ENCODE measurements at places on chromosomes 2 and 18. TPM values are rescaled to one million over a fixed set of nuclear protein-coding genes. Genes with fewer than 3 reads are reported as not detected.
A peak's percentile ranks its signal among the peaks of the same experiment; 100 is the strongest.

Gene STAT4
- total RNA-seq = not detected

Gene ADCY3
- 30.3 TPM for total RNA-seq

Gene IL1F10
- total RNA-seq = not detected

Gene SERPINB11
- not detected for total RNA-seq

Gene TMEM198
- total RNA-seq = 1.2 TPM

Gene ATP8B1
- total RNA-seq = 226 TPM

Gene ASB1
- total RNA-seq = 48.3 TPM

- DNase-seq = no peak
- no peak overlapping the region for H3K4me3 ChIP-seq
- H3K27me3 ChIP-seq = no peaks in the 10 kb centered on the region
- no peaks in the 10 kb centered on the region for H3K4me1 ChIP-seq
- no peaks in the 10 kb centered on the region for H3K36me3 ChIP-seq
- no peak overlapping the region for H3K27ac ChIP-seq
These were observed 1086.8 kb upstream of the PIK3C3 start for GRCh38 chr18:40868110-40868858.

DNA sequence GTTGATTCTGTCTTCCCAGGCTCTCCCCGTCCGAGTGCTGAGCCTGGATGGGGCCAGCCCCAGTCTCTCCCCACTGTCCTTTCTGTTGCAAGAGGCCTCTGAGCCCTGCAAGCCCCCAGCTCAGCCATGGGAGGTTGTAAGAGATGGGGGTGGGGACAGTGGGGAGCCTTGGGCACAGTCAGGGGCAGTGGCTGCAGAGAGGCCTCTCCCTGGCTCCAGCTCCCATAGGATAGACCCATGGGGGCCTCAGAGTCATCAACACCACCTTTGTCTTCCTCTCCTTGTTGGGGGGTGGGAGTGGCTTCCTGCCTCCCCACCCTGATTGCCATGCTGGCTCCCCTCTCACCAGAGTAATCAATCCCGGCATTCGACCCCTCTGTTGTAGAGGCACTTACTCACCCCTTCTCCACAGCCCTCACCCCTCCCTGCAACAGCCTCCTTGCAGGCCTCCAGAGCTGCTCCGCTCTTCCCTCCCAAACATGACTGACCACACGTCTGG lies 37.5 kb upstream of the NPAS2 start:
- no peaks in the 10 kb centered on the region for H3K36me3 ChIP-seq
- no peak overlapping the region for H3K4me3 ChIP-seq
- no peaks in the 10 kb centered on the region for H3K27me3 ChIP-seq
- DNase-seq = no peak
- H3K4me1 ChIP-seq = peaks cover 7% of the 10 kb centered on the region
- H3K27ac ChIP-seq = no peak overlapping the region

DNA sequence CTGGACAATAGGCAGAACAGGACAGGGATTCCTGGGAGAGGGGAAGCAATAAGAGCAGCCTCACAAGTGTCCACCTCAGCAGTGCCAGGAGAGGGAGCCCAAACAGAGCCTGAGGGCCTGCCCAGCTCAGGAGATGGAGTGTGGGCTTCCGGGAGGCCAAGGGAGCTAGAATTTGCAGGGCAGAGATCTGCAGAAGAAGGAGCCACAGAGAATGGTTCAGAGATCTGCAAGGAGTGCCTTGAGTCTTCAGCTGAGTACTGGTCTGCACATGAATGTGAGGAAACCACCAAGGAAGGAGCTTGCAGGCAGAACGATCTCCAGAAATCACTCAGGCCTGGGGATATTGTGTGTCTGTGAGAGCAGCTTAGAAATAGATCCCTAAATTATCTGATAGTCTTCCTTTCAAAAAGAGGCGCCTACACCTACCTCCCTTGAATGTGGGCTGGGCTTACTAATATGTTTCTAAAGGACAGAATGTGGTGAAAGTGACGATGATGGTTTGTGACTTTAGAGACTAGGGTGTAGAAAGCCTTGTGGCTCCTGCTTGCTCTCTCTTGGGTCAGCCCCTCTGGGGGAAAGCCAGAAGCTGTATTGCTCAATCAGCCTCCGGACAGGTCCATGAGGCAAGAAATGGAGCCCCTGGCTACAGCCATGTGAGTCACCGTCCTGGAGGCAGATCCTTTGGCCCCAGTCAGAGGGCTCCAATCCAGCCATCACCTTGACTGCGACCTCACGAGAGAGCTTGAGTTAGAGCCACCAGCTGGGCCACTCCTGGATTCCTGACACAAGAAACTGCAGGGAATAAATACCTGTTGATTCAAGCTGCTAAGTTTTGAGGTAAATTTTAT lies 7.6 kb upstream of the LPIN1 start:
- peak; percentile 68 for DNase-seq
- H3K36me3 ChIP-seq = no peaks in the 10 kb centered on the region
- H3K27me3 ChIP-seq = no peaks in the 10 kb centered on the region

GRCh38 chr18:79574938-79575525 lies 104.6 kb upstream of the CTDP1 start:
- no peaks in the 10 kb centered on the region for H3K27me3 ChIP-seq
- no peak overlapping the region for H3K27ac ChIP-seq
- DNase-seq = peak; percentile 8

- no peak for DNase-seq
- no peaks in the 10 kb centered on the region for H3K36me3 ChIP-seq
- H3K4me1 ChIP-seq = no peaks in the 10 kb centered on the region
- H3K27me3 ChIP-seq = no peaks in the 10 kb centered on the region
These were observed 561.2 kb downstream of the METTL4 start for GRCh38 chr18:2009942-2010697.

DNA sequence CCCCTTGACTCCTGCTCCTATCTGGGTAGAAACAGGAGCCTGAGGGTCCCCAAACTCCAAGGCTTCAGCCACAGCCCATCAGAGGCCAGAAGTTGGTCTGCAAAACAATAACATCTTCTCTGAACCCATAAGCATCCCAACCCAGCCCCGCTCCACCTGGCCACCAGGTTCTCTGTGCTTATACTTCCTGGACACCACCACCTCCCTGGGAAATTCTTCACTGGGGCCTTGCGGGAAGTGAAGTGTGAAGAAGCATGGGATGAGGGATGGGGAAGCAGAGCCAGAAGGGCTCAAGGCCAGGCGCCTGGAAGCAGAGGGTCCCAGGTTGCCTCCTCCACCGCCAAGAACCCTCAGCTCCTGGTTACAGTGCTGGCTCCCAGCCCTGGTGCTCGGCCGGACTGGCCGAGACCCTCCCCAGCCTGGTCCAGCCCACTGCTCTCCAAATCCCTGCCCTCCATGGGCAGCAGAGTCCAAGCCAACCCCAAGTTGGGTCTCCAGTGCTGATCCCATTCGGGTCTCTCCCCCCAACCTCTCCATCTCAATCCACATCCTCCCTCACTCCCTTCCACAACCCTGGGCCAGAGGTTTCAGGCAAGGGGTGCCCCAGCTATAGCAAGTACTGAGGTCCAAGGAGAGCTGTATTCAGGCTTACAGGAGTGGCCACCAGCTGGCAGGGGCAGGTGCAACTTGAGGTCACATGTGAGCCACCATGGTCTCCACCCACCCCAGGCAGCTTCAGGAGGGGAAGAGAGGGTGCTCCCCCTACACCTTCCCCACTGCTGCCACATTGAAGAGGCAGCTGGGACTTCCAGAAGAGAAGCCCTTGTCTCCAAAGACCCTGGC lies 60.7 kb downstream of the TNS1 start:
- H3K27me3 ChIP-seq = no peaks in the 10 kb centered on the region
- DNase-seq = no peak

GRCh38 chr2:58852243-58852642 lies 611.1 kb upstream of the FANCL start:
- H3K27me3 ChIP-seq = no peaks in the 10 kb centered on the region
- H3K4me1 ChIP-seq = no peaks in the 10 kb centered on the region
- H3K27ac ChIP-seq = no peak overlapping the region
- no peaks in the 10 kb centered on the region for H3K36me3 ChIP-seq

GRCh38 chr18:55546851-55547704 lies 40.9 kb downstream of the TCF4 start:
- no peak overlapping the region for H3K4me3 ChIP-seq
- H3K27ac ChIP-seq = peak overlapping the region; percentile 19
- no peaks in the 10 kb centered on the region for H3K36me3 ChIP-seq
- H3K27me3 ChIP-seq = no peaks in the 10 kb centered on the region
- H3K4me1 ChIP-seq = no peaks in the 10 kb centered on the region
- DNase-seq = no peak

GRCh38 chr2:130825966-130826253 lies 10.8 kb upstream of the ARHGEF4 start:
- H3K4me1 ChIP-seq = no peaks in the 10 kb centered on the region
- DNase-seq = no peak
- H3K4me3 ChIP-seq = no peak overlapping the region
- no peak overlapping the region for H3K27ac ChIP-seq

GRCh38 chr18:5980721-5981120 lies 85.4 kb upstream of the TMEM200C start:
- H3K4me3 ChIP-seq = no peak overlapping the region
- no peak overlapping the region for H3K27ac ChIP-seq
- no peaks in the 10 kb centered on the region for H3K27me3 ChIP-seq
- DNase-seq = no peak
- H3K36me3 ChIP-seq = no peaks in the 10 kb centered on the region
- H3K4me1 ChIP-seq = no peaks in the 10 kb centered on the region

DNA sequence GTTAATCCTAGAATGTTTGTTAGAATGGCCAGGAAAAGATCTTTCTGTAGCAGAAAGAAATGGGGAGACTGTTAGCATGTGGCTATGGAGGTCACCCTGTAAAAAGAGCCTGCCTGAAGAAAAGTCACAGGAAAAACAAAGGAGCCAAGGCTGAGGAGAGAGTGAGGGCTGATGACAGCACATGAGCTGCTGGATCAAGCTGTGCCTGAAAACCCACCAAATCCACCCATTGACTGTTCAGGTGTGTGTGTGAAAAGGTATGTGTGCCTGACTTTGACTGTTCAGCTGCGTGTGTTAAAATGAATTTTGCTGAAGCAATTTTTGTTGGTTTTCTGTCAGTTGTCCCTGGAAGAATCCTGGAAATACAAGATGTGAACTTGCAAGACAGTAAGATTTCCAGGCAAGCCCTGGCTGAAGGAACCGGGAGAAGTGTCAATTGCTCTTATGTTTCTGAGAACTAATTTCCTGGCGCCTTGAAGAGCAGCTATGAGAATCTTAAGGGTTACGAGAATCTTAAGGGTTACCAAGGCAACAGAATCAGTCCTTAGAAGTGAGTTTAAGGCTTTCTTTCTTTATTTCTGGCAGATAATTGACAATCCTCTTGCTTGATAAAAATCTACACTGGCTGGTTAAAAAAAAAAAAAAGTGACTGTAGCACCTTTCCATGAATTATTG lies 73.0 kb upstream of the LGALSL start:
- H3K27ac ChIP-seq = no peak overlapping the region
- H3K4me3 ChIP-seq = no peak overlapping the region
- no peak for DNase-seq
- no peaks in the 10 kb centered on the region for H3K36me3 ChIP-seq

GRCh38 chr2:55441280-55441892 lies 21.7 kb upstream of the CCDC88A start:
- H3K36me3 ChIP-seq = no peaks in the 10 kb centered on the region
- H3K4me1 ChIP-seq = no peaks in the 10 kb centered on the region
- DNase-seq = no peak
- H3K27me3 ChIP-seq = no peaks in the 10 kb centered on the region

- no peak overlapping the region for H3K27ac ChIP-seq
- H3K36me3 ChIP-seq = no peaks in the 10 kb centered on the region
These were observed 20.9 kb downstream of the PHLPP1 start for GRCh38 chr18:62736077-62736855.

DNA sequence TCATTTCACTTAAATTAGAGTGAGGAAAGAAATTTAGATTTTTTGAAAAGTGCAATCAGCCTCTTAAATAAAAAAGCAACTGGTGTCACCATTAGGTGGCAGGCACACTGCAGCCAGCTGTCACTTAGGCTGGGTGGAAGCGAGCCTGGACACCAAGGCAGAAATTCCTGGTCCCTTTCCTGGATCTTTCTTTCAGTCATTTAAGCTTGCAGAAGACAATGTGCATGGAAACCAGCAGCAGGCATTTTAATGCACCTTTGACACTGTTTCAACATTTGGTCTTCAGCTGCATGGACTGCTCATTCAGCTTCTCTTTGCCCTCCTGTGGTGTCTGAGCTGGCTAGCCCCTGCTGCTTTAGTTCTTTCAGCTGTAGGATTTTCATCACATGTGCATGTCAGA lies 61.0 kb downstream of the AQP4 start:
- no peak overlapping the region for H3K4me3 ChIP-seq
- no peaks in the 10 kb centered on the region for H3K36me3 ChIP-seq
- H3K4me1 ChIP-seq = no peaks in the 10 kb centered on the region

- H3K36me3 ChIP-seq = no peaks in the 10 kb centered on the region
- H3K4me3 ChIP-seq = no peak overlapping the region
- H3K4me1 ChIP-seq = peaks cover 31% of the 10 kb centered on the region
- peaks cover 96% of the 10 kb centered on the region for H3K27me3 ChIP-seq
- peak; percentile 66 for DNase-seq
These were observed 2.4 kb upstream of the INHBB start for GRCh38 chr2:120343433-120344105.
